MV-4-11 (cell line): ENCODE measurements at places on chromosomes 1 and 21.
A peak's percentile ranks its signal among the peaks of the same experiment; 100 is the strongest.

GRCh38 chr1:47192458-47193384 is 2.9 kb upstream of the PDZK1IP1 start:
- peak; percentile 53 for DNase-seq

DNA sequence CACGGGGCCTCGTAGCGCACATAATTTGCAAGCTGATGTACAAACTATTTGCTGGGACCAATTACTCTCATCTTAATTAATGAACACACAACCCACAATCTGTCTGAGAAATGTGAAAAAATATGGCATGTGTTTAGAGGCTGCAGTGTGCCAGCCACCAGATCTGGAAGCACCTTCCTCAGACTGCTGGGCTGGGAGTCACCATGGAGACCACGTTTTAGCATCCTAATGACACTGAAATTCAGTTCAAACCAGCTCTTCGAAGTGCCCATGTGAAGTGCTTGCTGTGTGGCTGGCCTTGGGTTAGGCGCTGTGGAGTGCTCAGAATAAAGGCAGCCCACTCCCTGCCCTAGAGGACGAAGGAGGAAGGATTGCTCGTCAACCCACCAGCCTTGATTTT is 482.4 kb downstream of the OMA1 start:
- DNase-seq = no peak

- DNase-seq = no peak
These were observed at the start of gene CROCC for GRCh38 chr1:16921391-16922185. CROCC (plus strand) TSS chr1:16921931; CDS start chr1:16922019, 88 bp downstream.

DNA sequence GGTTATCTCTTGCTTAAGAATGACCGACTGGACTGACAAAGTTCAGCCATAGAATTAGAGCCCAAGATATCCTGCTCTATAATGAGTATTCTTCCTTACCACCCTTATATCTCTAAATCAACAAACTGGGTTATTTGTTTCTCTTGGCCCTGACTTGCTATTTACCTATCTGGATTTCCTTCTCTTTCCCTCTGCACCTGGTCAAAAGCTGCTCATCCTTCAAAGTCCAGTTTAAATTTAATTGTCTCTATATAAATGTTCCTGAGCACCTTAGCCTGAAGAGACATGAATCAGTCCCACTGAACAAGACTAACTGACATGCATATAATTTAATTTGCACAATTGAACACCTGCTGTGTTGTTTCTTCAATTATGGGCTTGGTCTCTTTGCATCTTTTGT is 127.1 kb upstream of the KCNJ15 start:
- no peak for DNase-seq

GRCh38 chr1:1173793-1174415 is at the start of gene TTLL10:
TTLL10 (plus strand) TSS chr1:1173880; CDS start chr1:1179216, 5,336 bp downstream.
- no peak for DNase-seq

DNA sequence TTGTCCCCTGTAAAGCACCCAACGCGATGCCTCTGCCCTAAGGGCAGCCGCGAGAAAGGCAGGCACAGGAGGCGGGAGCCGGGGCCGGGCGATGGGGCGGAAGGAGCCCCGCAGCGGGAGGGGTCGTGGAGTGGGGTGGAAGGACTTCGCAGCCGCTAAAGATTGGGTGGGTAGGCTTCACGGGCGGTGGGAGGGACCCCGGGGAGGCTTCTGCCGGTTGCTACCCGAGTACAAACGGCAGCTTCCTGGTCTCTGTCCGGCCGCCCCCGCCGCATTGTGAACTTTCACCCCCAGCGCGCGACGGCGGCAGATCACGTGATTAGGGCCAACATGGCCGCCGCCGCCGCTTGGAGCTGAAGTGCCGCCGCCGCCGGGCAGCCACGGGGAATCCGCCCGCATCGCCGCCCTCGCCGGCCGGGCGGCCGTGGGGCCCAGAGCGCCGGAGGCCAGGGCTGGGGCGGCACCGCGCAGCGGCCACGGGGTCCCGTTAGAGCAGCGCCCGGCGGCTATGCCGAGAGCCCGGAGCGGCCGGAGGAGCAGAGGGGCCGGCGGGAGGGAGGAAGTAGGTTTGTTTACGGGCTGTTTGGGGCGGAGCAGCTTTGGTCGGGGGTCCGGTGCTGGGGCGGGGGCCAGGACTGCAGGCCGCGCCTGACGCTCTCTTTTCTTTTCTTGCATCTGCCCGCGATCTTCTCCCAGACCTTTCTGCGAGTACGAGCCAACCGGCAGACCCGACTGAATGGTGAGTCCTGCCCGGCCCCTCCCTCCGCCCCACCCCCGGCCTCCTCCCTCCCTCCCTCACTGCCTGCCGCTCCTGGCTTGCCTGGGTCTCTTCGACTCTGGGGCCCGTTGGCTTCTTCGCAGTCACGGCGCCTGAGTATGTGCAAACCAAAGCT is 42.4 kb downstream of the TMEM53 start:
- DNase-seq = peak; percentile 82

GRCh38 chr1:24392604-24392946 is 21.0 kb downstream of the STPG1 start:
- no peak for DNase-seq

DNA sequence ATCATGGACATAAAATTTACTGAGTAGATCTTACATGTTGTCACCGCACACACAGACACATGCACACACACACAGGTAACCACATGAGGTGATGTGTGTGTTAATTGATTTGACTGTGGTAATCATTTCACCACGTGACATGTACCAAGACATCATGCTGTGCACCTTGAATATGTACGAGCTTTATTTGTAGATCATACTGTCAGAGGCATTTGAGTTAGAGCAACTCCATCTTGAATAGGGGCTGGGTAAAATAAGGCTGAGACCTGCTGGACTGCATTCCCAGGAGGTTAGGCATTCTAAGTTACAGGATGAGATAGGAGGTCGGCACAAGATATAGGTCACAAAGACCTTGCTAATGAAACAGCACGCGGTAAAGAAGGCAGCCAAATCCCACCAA is 31.7 kb upstream of the TRIM17 start:
- no peak for DNase-seq

DNA sequence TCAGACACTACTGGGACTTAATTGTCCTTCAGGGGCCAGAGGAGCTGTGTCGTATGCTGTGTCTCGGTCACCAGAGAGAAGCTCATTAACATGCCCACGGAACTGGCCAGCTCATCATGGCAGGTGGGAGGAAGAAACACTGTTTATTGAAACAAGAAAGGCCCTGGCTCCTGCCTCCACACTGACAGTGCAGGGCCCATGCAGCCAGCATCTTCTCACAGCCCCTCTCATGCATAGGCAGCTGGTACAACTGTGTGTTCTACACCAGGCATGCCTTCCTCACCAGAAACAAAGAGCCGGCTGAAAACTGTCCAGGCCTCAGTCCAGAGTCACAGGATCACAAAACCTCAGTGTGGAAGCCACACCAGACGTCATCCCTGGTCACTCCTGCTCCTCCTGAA is 106.0 kb downstream of the UBE2U start:
- no peak for DNase-seq

DNA sequence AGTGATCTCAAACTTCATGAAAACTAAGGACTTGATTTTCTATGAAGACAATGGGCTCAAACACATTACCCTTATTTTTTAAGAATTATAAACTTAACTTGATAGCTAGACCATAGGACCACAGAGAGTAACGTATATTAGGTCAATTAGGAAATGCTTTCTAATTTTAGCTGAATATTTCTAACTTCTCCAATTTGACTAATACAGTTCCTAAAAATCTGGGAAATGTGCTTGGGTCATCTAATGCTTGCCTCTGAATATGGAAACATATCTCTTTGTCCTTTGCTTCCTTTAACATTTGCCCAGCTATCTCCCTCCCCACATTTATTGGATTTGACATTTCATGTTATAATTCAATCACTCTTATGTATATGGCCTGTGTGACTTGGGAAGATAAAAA is 141.4 kb downstream of the LHX8 start:
- DNase-seq = no peak

DNA sequence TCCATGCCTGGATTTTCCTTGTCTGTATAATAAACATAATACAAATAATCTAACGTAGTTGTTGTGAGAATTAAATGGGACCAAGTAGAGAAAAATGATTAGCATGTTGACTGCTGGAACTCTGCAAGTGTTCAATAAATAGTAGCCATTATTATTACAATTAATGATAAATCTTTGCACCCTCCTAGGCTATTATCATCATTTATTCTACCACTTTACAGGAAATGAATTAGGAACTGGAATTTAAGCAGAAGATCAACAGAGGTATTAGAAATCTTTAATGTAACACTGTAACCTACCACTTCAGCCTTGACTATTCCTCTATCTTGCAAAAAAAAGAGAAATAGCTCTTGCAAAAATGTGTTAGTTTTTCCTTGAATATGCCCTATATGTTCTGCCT is 61.9 kb upstream of the TTC39A start:
- DNase-seq = no peak

GRCh38 chr1:200620273-200621131 is at the start of gene KIF14:
KIF14 (minus strand) TSS chr1:200620751; CDS start chr1:200618723, 2,028 bp downstream.
- peak; percentile 91 for DNase-seq
